ENCODE measurements at places on chromosomes 5 and 9.

GRCh38 chr5:150349681-150350275, 7.7 kb upstream of the TCOF1 start:
- DNase-seq, result no peak

DNA sequence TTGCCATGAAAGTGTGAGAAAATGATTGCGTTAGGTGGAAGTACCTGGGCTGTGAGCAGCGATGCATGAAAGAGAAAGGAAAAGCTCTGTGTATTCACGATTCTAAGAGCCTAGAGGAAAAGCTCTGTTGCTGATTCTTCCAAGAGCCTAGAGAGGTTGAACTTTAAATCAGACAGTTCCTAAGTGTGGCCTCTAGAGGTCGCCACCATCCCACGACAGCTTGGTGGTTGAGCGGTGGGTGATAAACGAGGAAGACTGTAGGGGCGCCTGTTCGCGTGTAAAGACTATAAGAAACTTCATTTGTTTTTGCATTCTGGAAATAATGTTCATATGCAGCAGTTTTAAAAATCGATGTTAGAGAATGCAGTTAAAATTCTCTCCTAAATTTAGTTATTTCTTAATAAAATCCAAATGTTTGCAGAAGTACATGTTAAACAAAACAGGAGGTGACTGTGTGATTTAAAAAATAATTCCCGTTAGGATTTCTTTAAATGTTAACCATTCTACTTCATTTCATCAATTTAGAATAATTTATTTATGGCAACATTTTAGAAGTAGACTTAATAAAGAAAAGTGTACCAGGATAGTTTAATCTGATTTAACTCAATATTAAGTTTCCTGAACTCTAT, 107.7 kb downstream of the TENT4A start:
- DNase-seq, result no peak

DNA sequence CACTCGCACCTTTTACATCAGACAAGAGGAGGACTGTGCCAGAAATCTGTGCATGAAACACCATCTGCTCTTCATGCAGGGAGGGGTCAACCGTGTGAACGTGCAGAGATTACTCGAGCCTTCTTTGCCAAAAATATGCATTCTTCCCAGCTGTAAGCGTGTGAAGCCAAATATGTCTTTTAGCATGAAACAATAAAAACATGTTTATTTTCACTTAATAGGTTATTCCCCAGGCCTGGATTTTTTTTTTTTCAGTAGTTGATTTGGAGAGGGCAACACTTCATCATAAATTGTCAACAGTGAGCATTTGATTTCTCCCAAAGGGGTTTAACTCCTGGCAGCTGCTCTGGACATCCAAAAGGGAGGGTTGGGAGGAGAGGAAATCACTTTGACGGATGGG, 23.8 kb downstream of the PLAC8L1 start:
- DNase-seq, result no peak

- DNase-seq, result no peak
These were observed 51.0 kb downstream of the FGF18 start for GRCh38 chr5:171470420-171470819.

- DNase-seq, result no peak
These were observed 125.4 kb downstream of the DOCK2 start for GRCh38 chr5:169762338-169763095.

GRCh38 chr5:69029292-69029691, 64.5 kb upstream of the SLC30A5 start:
- no peak for DNase-seq

DNA sequence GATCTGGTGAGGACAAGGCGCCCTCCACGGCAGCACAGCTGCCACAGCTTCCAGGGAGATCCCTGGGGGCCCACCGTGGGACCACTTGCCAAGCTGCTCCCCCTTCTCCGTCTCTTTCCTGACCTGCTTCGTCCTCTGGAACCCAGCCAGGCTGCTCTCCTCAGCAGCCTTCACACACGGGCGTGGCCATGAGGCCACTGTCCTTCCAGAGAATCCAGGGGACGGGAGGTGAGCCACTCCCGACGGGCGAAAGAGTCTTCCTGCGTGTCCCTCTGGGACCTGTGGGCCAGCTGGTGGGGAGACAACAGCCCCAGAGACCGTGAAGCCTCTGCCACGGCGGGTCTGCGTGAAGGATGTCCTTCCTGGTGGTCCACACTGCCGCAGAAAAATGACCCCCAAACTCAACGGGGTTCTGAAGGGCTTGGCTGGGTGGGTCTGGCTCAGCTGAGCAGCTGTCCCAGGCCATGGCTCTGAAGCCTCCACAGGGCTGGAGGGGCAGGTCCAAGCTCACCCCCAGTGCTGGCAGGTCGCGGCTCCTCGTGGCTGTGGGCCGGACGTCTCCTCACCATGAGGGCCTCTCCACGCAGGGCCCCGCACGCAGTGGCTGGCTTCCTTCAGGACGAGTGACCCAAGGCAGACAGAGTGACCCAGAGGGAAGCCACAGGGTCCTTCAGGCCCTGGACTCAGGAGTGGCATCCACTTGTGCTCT, 47.4 kb upstream of the NKD2 start:
- no peak for DNase-seq

GRCh38 chr9:108207561-108208165, 648.1 kb downstream of the ACTL7B start:
- no peak for DNase-seq

DNA sequence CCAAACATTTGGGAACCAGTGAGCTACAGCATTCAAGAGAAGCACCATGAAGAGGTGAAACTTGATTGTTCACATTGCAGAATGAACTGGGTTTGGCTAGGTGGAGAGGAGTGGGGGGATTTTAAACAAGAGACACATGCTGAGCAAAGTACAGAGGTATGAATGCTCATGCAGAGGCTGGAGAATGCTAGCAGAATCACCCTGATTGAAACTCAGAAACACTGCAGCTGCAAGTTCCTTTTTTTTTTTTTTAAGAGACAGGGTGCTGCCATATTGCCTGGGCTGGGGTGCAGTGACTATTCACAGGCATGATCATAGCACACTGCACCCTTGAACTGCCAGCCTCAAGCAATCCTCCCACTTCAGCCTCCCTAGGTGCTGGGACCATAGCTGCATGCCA, 35.1 kb downstream of the DENND1A start:
- DNase-seq, result no peak

- DNase-seq, result no peak
These were observed 14.2 kb upstream of the PHF2 start for GRCh38 chr9:93562157-93562556.

DNA sequence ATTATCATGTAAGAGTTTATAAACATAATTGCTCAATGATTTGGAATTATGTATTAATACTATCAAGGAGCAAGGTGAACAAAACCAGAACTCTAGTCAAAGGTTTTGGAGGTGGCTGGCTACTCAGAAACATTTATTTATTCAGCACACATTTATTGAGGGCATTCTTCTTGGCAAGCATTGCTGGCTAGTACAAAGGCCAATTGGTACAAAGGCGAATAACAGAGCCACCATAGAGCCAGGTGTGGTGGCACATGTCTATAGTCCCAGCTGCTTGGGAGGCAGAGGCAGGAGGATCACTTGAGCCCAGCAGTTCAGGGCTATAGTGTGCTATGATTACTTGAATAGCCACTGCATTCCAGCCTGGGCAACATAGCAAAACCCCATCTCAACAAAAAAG, 242.1 kb downstream of the CWC27 start:
- DNase-seq, result no peak

DNA sequence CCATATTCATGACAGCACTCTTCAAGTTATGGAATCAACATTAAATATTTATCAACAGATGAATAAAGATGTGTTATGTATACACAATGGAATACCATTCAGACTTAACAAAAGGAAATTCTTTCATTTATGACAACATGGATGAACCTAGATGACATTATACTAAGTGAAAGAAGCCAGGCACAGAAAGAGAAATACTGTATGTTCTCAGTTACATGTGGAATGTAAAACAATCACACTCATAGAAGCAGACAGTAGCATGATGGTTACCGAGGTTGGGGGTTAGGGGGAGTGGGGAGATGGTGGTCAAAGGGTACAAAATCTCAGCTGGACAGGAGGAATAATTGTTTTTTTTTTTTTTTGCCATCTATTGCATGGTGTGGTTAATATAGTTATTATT, 431.9 kb downstream of the DMAC1 start:
- no peak for DNase-seq

DNA sequence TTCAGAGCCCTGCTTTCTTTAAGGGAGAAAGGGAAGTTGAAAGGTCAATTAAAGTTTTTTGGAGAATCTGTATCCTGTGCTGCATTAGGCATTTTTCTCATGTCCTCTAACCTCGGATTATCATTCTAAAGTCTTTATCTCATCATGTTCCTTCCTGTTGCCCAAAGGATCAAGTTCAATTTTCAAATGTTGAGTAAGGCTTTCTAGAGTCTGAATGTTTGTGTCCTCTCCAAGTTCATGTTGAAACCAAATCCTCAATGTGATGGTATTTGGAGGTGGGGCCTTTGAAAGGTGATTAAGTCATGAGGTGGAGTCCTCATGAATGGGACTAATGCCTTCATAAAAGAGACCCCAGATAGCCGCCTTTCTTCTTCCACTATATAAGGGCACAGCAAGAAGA, 20.2 kb upstream of the TNC start:
- no peak for DNase-seq

DNA sequence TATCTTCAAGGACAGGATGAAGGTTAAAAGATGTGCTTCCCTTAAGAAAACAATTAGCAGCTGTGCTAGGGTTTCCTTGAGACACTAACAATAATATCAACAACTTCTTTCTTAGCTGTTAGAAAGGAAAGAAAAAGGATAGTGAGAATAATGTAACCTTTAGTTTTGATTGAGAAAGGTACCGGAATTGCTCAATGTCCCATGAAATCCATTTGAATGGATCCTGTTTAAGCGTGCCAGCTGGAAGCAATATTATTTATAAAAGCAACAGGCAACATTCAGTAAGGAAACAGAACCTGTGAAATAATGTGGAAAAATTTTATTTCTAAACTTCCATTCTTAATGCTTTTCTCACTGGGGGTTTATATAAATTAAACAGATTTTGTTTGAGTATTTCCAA, 120.9 kb downstream of the CCDC192 start:
- no peak for DNase-seq

GRCh38 chr5:134526483-134527155, 1.1 kb downstream of the JADE2 start:
- DNase-seq, result peak; percentile 66

GRCh38 chr5:174067499-174067898, 22.0 kb downstream of the NSG2 start:
- DNase-seq, result no peak

DNA sequence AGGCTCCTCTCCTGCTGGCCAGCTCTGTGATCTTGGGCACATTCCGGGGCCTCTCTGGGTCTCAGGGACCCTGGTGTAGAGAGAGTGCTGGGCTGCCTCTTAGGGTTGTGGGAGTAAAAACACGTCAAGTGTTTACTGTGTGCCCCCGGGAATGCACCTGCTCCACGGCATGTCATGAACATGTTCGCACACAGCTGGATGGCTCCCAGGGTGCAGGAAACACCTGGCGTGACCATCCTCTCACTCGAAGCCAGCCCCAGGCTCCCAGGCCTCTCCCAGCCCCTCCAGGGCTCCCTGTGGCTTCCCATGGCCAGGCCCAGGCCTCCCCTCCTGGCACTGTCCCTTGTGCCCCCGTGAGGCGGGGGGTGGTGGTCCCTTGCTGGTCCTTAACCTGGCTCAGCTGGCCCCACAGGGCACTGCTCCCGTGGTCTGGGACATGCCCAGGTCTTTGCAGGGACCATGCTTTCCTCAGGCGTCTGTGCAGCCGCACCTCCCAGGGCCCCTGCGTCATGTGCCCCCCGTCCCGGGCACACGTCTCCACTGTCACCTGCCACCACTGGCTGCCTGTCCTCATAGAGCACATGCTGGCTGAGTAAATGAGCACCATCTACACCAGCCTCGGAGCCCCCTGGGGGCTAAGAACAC, 44.9 kb downstream of the SLC6A3 start:
- DNase-seq, result no peak

DNA sequence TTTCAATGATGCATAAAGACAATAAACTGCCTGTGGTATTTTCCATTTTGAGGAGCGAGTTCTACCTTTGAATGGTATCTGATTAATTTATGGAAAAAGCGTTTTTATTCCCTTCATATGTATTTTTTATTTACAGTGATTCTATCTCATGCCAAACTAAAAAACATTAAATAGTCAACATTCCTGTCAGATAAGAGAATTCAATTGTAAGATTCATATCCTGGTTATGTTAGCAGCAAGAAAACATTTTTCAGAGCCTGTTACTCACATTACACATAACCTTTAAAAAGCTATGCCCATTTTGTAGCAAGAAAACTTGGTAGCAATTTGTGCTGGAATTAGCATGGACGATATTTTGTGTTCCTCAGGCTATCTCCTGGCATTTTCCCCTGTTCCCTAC, 55.1 kb upstream of the PRLR start:
- DNase-seq, result no peak

- no peak for DNase-seq
These were observed 529.1 kb upstream of the BRINP1 start for GRCh38 chr9:119898316-119898715.

DNA sequence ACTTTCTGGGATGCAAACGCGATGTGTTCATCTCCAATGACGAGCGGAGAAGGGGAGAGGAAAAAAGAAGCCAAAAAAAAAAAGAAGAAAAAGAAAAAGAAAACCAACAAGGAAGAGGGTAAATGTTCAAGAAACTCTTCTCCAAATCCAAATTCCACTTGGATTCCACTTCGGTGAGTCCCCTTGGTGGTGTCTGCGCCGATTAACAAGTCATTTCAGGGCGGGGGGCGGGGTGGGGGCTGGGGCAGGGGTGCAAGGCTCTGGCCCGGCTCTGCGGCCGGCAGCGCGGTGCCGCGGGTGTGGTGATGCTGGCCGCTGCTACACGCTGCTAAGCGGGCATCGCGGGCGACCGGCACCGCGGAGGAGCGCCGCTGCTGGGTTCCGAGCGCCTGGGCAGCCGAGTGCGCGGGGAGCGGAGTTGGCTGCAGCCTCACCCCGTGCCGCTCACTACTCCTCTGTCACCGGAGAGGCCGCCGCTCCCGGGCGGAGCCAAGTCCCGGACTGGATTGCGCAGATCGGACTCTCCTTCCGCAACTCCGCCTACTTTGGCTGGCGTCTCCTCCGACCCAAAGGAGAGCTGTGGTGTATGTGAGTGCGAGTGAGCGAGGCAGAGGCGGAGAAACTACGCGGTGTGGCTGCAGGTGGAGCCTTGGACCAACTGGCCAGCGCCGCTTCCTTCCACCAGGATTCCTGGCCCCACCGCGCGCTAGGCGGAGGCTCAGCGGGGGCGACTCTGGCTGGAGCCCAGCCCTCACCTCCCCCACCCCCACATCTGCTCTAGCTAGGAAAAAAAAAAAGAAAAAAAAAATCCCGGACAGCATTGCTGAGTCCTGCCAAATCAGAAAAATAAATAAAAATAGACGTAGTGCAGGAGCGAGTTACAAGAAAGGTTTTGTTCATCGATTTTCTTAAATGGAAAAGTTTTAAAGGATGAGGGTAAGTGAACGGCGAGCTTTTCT, at the start of gene SEMA6A:
Gene SEMA6A (minus strand): TSS at position 457 of the 959 bp plus-strand sequence. CDS start 69,879 bp downstream, outside the sequence.
- DNase-seq, result peak; percentile 60
